ENCODE measurements at places on chromosomes 11 and 22.

GRCh38 chr11:1766719-1767398, 3.1 kb upstream of the CTSD start:
- no peak for DNase-seq

DNA sequence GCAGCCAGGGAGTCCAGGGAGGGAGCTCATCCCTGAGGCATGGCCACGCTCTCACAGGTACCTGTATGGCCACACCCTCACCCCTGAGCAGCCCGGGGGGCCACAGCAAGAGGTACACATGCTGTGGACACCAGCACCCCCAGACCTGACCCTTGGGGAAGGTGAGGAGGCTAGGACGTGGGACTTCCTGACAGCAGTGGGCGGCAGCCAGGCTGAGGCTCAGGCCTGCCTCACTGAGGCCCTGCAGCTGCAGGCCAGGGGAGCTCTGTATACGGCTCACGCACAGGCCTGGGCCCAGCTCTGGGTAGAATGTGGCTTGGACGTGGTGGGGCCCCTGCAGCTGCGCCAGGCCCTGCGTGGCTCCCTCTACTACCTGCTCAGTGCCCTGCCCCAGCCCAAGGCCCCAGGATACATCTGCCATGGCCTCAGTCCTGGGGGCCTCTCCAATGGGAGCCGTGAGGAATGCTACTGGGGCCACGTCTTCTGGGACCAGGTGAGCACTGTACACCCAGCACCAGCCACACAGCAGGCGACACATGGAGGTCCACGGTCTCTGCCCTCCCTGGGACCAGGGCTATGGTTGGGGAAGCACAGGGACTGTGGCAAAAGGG, 1.8 kb downstream of the PGGHG start:
- no peak for DNase-seq

DNA sequence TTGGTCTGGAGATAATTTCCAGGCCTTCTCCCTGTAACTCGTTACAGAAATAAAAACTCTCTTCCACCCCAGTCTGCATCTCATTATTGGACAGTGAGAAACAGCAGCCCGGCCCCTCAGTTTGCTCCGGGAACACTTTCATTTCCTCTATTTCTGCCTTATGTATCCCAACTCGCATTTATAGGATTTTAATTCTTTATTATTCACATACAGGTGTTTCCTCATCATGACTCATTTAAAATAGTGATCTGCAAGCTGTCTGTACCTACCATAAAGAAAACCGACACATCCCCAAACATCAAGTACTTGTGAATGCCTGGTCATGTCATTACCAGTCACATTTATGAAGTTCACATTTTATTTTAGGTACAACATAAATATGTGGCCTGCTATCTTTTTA, 42.8 kb downstream of the PIWIL3 start:
- DNase-seq, result no peak

- no peak for DNase-seq
Observed at GRCh38 chr11:60753309-60753708, 3.4 kb upstream of the MS4A15 start.

GRCh38 chr11:112605093-112605666, 344.5 kb upstream of the PLET1 start:
- no peak for DNase-seq

DNA sequence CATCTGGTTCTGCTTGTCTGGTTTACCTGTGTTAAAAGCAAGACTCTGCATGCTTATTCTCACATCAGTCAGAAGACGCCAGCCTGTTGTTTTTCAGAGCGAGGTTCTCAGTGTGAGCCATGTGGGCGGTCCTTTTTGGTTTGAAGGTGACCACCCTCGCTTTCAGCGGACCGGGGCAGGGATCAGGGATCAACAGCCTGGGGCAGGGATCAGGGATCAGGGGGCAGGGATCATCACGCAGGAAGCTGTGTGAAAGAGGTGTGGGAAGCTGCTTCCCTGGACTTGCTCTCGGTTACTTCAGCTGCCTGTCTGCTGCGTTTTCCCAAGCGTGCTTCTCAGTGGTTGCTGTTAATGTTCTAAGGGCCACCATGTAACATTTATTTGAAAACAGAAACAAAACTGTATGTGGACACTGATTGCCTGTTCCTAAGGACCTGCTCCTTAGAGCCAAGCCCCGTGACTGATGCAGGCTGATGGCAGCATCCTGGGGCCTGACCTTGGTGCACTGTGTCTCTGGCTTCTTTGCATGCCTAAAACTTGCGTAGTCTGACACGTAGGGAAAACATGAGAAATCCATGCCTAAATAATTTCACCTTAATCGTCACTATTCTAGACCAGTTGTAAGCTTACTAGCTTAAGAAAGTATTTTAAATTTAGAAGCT, 146.9 kb downstream of the ATXN10 start:
- DNase-seq, result no peak

DNA sequence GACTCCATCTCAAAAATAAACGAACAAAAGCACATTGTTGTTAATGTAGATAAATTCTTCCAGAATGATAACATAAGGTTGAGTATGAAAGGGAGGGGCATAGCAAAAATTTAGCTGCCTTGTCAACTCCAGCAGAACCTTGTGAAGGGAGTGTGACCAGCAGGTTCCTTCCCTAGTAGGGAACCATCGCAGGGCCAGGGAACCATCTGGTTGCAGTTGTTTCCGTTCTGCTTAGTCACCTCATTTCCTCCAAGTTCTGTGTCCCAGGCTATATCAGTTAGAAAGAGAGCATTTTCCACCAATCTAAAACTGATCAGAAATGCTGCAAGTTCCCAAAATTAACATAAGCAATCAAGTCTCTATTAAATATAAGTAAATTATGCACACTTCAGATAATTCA, 126.7 kb upstream of the BLID start:
- DNase-seq, result no peak

DNA sequence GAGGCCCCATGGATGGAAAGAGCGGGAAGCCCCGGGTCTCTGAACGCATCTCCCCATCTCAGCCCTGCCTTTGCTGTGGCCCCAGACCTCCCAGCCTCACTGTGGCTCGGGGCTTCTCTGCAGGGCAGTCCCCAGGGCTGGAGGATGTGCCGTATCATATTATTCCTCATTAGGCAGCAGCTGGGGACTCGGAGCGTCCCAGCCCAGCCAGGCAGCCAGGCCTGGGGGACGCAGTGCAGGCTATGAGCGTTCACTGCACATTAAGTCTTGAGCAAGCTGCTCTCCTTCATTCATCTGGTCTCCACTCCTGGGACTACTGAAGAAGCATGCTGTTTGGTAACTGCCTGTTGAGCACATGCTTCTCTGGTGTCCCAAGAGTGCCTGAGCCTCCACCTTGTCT, 226.8 kb upstream of the TBCEL start:
- no peak for DNase-seq

DNA sequence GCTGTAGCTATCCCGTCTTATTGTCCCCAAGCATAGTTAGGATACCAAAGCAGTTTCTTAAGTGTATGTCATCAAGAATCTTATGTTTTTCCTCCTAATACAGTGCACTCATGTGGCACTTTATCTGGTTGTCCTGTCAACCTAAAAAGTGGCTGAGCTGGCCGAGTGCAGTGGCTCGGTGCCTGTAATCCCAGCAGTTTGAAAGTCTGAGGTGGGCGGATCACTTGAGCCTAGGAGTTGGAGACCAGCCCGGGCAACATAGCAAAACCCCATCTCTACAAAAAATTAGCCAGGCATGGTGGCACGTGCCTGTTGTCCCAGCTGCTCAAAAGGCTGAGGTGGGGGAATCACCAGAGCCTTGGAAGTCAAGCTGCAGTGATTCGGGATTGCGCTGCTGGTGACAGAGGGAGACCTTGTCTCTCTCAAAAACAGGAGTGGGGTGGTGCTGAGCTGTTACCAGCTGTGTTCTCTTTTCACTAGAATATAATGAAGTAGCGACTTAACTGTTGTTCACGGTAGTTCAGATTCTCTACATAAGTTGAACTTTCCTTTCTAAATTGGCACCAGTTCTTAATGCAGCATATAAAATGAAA, 48.1 kb downstream of the EP300 start:
- DNase-seq, result no peak

DNA sequence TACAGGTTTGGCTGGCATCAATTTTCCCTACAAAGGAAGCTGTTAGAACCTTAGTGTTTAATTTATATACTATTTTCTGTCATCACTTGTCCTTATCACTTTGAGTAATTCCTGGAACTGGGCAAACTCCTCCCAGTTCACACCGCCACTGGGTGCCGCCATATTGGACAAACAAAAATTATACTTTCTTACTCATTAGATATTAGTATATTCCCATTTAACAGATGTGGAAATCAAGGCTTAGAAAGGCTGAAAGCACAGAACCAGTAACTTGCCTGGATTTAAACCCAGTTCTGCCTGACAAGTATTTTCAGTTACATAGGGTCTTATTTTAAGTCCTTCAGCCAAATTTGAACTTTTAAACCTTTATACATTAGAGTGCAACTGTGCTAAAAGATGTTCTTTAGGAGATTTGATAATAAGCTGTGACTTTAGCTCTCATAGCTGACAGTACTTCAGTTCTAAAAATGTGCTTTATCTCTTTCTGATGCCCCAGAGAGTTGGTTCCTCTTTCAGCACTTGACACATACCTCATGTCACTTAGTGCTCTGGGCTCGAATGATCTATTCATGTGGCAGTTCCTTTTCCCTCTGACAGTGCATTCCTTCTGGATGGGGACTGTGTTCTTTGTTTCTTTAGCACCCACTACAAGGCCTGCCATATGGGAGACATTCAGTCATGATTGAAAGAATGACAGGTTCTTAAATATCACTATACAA, 25.4 kb downstream of the COA4 start:
- no peak for DNase-seq

DNA sequence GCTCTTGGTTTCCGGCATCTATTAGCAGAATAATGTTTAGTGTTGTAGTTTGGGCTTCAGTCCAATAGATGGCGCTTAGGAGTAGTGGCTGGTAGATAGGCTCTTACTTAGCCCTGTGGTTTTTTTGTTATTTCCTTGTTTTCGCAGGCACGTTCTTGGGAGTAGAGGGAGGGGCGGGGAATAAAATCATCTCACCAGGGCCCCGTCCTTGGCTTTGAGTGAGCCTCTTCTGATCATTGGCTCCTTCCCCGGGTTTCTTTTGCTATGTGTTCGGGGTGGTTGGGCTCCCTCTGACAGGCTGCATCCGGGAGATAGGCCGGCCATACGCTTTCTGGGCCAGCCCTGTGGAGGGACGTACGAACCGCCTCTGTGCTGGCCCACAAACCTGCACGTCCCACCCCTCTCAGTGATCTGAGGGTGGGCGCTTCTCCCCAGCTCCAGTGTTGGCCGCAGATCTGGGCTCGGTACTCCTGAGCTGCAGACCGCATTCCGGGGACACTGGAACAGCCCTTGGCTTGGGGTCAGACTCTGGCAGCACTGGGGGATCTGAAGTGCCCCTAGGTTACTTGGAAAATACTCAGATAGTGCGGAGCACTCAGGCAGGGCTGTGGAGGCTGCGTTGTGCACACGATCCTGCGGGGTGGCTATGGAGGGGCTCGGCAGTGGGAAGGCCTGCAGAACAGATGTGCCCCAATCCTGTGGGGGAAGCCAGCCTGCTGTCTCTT, 217.0 kb downstream of the DYNC2H1 start:
- DNase-seq, result peak; percentile 59

DNA sequence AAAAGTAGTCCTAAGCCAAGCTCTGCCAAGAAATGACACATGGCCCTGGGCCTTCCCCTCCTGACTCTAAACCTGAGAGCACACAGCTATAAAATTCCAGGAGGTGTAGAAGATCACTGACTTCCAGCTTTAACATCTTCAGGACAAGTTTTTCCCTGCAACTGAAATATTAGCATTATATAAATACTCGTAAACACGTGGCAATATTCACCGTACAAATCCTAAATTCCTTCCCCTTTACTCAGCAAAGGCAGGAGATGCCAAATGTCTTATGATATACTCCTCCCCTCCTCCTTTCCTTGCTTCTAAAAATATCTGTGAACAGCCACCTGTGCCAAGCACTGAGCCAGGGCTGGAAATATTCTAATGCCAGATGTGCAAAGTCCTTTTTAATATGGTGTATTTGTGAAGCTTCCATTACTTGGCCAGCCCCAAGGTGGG, 194.0 kb downstream of the LARGE1 start:
- no peak for DNase-seq

DNA sequence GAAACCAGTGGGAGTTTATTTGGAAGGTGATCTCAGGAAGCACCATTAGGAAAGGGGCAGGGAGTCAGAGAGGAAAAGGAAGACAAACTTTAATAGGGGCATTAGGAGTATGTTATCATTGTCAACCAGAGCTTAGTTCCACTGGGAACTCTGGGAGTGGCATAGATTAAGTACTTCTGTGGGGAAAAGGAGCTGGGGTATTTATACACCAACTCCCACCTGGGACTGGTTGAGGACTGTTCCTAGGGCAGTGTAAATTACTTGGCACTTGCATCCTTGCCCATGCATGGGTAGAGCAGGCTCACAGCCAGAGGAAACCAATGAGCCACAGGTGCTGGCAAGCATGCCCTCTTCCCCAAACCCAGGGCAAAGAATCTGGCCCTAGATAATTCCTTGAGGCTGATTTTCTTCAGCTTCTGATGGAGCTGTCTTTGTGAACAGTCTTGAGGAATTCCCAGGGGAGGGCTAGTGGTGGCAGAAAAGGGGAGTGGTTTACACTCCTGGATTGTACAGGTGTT, 541.2 kb downstream of the MIAT start:
- DNase-seq, result no peak

GRCh38 chr11:44848203-44848962, 102.3 kb downstream of the TP53I11 start:
- no peak for DNase-seq

GRCh38 chr22:50530877-50531545, 1.2 kb upstream of the TYMP start:
- peak; percentile 31 for DNase-seq

DNA sequence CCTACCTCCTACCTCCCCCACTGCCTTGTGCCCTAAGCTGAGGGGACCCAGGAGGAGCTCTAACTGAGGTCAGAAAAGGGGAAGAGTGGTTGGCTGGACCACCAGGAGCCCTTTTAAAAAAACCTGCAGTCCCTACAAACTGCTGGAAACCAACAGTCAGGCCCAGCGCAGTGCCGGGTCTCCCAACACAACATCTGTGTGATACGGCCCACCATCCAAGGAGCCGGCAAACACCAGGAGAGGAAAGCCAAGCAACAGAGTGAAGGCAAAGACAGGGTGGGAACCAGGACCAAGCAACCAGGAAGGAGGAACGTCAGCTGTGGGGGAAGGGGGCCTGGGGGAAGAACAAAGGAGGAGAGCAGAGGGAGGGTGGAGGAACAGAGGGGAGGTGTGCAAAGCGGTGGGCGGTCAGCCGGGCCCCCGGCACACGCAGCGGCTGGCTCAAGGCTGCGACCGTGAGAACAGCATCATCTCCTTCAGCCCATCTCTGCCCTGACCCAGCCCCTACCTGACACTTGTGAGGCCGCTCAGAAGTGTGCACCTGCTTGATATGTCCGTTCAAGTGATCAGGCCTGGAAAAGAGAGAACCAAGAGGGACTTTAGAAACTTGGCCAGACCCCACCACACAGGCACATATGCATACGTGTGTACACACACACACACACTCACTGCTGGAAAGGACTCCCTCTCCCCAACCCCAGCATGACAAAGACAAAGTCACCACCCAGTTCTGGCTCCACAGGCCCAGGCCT, 3.6 kb downstream of the PATZ1 start:
- DNase-seq, result no peak

Data from COR-L47 (cell line).